Activated naive CD4-positive, alpha-beta T cell treated with anti-CD3 and anti-CD28 coated beads for 36 hours (primary cell): ENCODE measurements at places on chromosomes 2 and 18. TPM values are rescaled to one million over a fixed set of nuclear protein-coding genes. Genes with fewer than 3 reads are reported as not detected.

DNA sequence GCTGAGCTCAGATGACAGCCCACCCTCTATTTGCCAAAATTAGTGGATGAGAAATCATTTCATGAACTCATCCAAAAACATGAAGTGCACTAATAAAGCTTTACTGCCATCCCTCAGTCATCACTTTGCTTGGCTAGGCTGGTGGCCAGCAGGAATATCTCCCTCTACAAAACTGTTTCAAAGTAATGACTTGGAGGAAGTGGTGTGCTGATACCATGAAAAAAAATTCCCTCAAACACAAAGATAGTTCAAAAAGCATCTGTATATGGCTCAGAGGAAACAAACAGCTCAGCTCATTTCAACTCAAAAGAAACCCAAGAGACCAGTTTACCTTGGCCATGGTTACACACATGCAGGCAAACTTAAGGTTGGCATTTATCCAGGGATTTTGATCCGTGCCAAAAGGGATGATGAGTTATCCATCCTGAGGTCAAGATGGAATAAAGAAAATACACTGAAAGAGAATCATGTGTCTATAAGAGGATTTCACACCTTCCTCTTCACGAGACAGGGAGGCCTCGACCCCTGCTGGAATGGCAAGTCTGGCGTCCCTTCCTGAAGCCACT is 18.4 kb upstream of the WIPF1 start:
- H3K27ac ChIP-seq: peak overlapping the region; percentile 65
- no peak overlapping the region for H3K4me3 ChIP-seq
- no peaks in the 10 kb centered on the region for H3K27me3 ChIP-seq
- peaks cover 34% of the 10 kb centered on the region for H3K36me3 ChIP-seq
- H3K4me1 ChIP-seq: peaks cover 84% of the 10 kb centered on the region

The ASPRV1 gene
- total RNA-seq: 0.41 TPM

DNA sequence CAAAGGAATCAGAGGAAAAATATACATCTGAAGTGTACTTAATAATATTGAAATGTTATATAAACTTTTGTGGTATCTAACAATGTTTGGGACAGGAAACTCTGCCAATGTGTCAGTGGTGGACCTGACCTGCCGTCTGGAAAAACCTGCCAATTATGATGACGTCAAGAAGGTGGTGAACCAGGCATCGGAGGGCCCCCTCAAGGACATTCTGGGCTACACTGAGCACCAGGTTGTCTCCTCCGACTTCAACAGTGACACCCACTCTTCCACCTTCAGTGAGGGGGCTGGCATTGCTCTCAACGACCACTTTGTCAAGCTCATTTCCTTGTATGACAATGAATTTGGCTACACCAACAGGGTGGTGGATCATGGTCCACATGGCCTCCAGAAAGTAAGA is 32.6 kb downstream of the CALCRL start:
- DNase-seq: no peak
- no peak overlapping the region for H3K4me3 ChIP-seq

DNA sequence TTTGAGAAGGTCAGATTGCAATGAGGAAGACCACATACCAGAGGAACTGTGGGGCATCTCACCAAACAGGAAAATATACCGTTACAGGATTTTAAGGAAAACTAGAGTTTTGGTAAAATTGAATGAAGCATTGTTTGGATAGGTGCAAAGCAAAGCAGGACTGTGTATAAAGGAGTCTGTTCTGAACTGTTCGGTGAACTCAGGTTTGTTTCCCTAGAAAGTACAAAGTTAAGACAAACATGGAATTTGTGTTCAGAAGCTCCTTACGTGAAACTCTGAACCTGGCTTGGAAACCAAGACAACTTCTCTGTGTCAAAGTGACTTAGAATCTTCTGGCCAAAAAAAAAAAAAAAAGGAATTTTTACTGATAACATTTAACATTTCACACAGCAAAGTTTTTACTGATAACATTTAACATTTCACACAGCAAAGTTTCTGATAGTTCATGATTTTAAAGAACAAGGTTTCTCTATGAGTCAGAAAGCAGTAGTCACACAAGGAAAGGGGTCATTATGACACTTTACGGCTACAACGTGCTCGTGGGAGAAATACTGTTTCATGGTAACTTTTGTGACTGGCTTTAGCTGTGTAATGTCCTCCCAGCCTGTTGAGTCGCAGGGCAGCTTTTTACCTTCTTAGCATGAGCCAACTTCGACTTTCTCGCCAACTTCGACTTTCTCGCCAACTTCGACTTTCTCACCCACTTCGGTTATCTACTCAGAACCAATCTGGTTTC is 21.2 kb upstream of the TET3 start:
- peak overlapping the region; percentile 69 for H3K27ac ChIP-seq
- peaks cover 20% of the 10 kb centered on the region for H3K36me3 ChIP-seq
- H3K27me3 ChIP-seq: no peaks in the 10 kb centered on the region
- DNase-seq: peak; percentile 70
- peak overlapping the region; percentile 38 for H3K4me3 ChIP-seq

DNA sequence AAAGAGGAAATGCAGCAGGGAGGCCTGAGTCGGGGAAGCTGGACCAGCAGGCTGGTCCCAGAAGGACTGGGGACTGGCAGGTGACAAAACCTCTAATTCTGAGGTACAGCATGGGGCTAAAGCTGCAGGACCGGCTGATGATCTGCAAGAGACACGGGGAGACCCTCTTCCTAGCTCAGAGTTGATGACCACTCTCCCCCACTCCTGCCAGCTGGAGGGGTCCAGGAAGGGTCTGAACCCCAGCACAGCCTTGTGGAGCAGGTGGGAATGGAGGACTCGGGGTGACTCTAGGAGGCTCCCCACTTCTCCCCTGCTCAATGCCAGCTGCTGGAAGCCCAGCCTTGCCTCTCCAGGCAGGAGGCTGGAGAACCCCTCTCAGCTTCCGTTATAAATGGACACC is 67.7 kb downstream of the TWIST2 start:
- no peak for DNase-seq
- H3K27ac ChIP-seq: no peak overlapping the region
- no peaks in the 10 kb centered on the region for H3K36me3 ChIP-seq
- H3K4me3 ChIP-seq: no peak overlapping the region

The PRKAG3 gene
- total RNA-seq: not detected

- H3K27me3 ChIP-seq: no peaks in the 10 kb centered on the region
- H3K36me3 ChIP-seq: no peaks in the 10 kb centered on the region
- H3K4me3 ChIP-seq: no peak overlapping the region
- no peak overlapping the region for H3K27ac ChIP-seq
Observed at GRCh38 chr2:79370976-79371538, 141.8 kb upstream of the CTNNA2 start.

GRCh38 chr18:32974421-32975162 is 201.8 kb upstream of the KLHL14 start:
- H3K36me3 ChIP-seq: no peaks in the 10 kb centered on the region
- no peaks in the 10 kb centered on the region for H3K4me1 ChIP-seq
- no peak overlapping the region for H3K4me3 ChIP-seq
- DNase-seq: no peak
- H3K27me3 ChIP-seq: no peaks in the 10 kb centered on the region
- no peak overlapping the region for H3K27ac ChIP-seq

DNA sequence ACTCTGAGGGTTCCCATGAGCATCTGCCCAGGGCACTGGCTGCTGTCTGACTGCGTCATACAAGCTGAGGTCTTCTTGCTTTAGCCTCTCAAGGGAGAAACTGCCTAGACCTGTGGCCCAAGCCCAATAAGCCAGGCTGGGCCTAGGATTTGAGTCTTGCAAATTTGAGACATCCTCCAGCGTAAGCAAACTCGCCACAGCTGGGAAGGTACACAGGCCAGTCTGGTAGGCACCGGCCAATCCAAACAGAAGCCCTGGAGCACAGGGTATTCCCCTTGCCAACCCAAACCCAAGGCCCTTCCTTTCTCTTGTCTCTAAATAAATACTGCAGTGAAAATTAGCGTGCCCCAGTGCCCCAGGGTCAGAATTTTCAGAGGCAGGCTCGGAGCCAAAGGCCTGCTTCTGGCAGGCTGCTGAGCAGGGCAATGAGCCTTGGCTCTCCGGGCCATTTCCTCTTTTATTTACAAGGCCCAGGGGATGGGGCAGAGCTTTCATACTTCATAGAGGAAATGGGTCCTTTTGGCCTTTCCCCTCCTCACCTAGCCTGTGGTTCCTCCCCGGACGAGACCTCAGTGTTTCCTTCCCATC is 33.3 kb downstream of the POLR1A start:
- peaks cover 14% of the 10 kb centered on the region for H3K4me1 ChIP-seq
- DNase-seq: no peak
- no peaks in the 10 kb centered on the region for H3K27me3 ChIP-seq

The ABCG8 gene
- not detected for total RNA-seq

GRCh38 chr2:75007061-75007460 is 48.6 kb downstream of the POLE4 start:
- no peaks in the 10 kb centered on the region for H3K27me3 ChIP-seq
- H3K36me3 ChIP-seq: peaks cover 5% of the 10 kb centered on the region
- no peak for DNase-seq
- no peak overlapping the region for H3K27ac ChIP-seq

GRCh38 chr2:104434318-104434792 is 419.6 kb upstream of the POU3F3 start:
- H3K27me3 ChIP-seq: peaks cover 24% of the 10 kb centered on the region
- peaks cover 7% of the 10 kb centered on the region for H3K4me1 ChIP-seq
- no peaks in the 10 kb centered on the region for H3K36me3 ChIP-seq
- DNase-seq: peak; percentile 14
- H3K27ac ChIP-seq: no peak overlapping the region
- H3K4me3 ChIP-seq: no peak overlapping the region

GRCh38 chr2:190961918-190962487 is 52.0 kb downstream of the STAT1 start:
- no peak for DNase-seq
- peaks cover 43% of the 10 kb centered on the region for H3K36me3 ChIP-seq
- H3K4me1 ChIP-seq: peaks cover 17% of the 10 kb centered on the region
- peak overlapping the region; percentile 48 for H3K27ac ChIP-seq

- peaks cover 2% of the 10 kb centered on the region for H3K27me3 ChIP-seq
- no peak within 1 kb of the TSS for H3K4me3 ChIP-seq
- no peak within 1 kb of the TSS for H3K27ac ChIP-seq
- H3K36me3 ChIP-seq: peaks cover 11% of the 10 kb centered on the region
Observed at GRCh38 chr2:134253804-134254203, at the start of gene MGAT5. TSS of gene MGAT5 (plus strand) at chr2:134254072. CDS start at chr2:134254404, 332 bp downstream.

The MROH2A gene
- not detected for total RNA-seq

The PHLPP1 gene
- 6.5 TPM for total RNA-seq

The BAZ2B gene
- 8.3 TPM for total RNA-seq

DNA sequence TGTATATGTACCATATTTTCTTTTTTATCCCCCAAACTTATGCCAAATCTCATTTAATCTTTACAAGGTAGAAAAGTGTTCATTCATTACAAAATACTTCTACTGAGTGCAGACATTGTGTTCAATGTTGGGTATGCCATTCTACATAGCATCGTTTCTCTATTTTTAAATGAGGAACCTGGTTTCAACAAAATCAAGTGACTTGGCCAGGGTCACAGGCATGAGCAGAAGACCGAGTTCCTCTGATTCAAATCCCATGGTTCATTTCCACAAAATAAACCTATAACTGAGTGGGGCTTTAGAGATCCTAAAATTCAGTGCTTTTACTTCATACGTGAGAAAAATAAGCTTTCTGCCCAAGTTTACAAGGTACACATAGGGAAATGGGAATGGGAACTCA is 81.4 kb upstream of the RASGRP3 start:
- no peaks in the 10 kb centered on the region for H3K27me3 ChIP-seq
- no peak overlapping the region for H3K27ac ChIP-seq
- DNase-seq: no peak
- no peak overlapping the region for H3K4me3 ChIP-seq

DNA sequence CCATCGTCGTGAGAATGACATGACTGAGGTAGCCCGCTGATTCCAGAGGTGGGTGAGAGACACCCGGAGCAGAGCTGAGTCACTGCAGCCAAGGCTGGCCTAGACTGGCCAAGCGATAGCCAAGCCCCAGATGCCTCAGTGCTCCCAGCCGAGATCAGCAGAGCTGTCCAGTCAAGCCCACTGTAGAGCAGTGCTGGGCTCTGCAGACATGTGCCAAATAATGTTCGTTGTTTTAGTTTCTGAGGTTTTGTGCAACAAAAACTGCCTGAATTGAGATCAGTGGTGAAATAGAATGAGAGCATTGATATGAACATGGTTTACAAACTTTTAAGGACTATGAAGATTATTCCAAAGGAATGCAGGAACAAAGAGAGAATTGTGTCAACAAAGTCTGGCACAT is 42.1 kb downstream of the INSIG2 start:
- peaks cover 23% of the 10 kb centered on the region for H3K27me3 ChIP-seq
- no peak for DNase-seq
- H3K4me1 ChIP-seq: peaks cover 9% of the 10 kb centered on the region
- H3K36me3 ChIP-seq: no peaks in the 10 kb centered on the region
- no peak overlapping the region for H3K4me3 ChIP-seq

- no peak overlapping the region for H3K27ac ChIP-seq
- DNase-seq: peak; percentile 11
- no peaks in the 10 kb centered on the region for H3K4me1 ChIP-seq
- no peaks in the 10 kb centered on the region for H3K36me3 ChIP-seq
Observed at GRCh38 chr2:30932870-30933269, 125.6 kb upstream of the CAPN13 start.

The PLEKHH2 gene
- total RNA-seq: 0.64 TPM

The CPS1 gene
- 0.86 TPM for total RNA-seq

The KLHL41 gene
- total RNA-seq: not detected

GRCh38 chr2:81529944-81530343 is 1225.4 kb upstream of the LRRTM1 start:
- no peak for DNase-seq
- no peak overlapping the region for H3K27ac ChIP-seq
- H3K4me3 ChIP-seq: no peak overlapping the region
- H3K4me1 ChIP-seq: no peaks in the 10 kb centered on the region

The GCA gene
- total RNA-seq: 40.2 TPM

DNA sequence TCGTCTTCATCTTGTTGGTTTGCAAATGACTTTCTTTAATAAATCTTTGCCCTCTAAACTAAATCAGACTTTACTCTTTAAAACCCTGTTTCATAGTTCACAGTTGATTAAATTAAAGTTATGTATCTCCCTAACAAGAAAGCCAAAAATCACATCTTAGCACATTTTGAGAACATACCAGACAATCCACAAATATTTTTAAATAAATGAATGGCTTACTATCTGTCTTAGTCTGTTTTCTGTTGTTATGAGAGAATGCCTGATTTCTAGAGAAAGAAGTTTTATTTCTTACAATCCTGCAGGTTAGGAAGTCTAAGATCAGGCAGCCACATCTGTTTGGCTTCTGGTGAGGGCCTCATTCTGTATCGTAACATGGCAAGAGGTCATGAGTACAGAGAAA is 1090.2 kb upstream of the PIK3C3 start:
- H3K27me3 ChIP-seq: no peaks in the 10 kb centered on the region
- H3K4me1 ChIP-seq: no peaks in the 10 kb centered on the region
- no peak overlapping the region for H3K4me3 ChIP-seq

GRCh38 chr2:101793277-101793969 is 95.9 kb downstream of the MAP4K4 start:
- peaks cover 20% of the 10 kb centered on the region for H3K36me3 ChIP-seq
- no peak for DNase-seq
- H3K4me1 ChIP-seq: peaks cover 67% of the 10 kb centered on the region
- H3K27ac ChIP-seq: no peak overlapping the region

DNA sequence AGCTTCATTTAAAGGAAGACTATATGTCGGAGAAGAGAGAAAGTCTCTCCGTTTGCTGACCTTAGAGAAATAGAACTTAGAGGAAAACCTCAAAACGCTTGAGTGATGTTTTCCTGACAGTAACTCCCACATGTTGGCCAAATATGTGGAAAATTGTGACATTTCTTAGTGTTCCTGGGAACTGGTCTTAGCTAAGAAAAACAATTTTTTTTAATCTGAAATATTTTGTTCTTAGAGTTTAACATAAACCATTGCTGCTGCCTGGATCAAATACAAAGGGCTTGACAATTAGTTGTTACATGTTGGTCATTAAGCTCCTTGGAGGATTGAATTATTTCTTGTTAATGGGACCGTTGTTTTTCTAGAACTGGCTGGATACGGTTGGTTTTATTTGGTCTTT is 16.3 kb downstream of the DYNC2LI1 start:
- DNase-seq: no peak
- H3K27ac ChIP-seq: no peak overlapping the region
- peaks cover 1% of the 10 kb centered on the region for H3K36me3 ChIP-seq
- peaks cover 23% of the 10 kb centered on the region for H3K4me1 ChIP-seq
- no peak overlapping the region for H3K4me3 ChIP-seq
